ENCODE measurements at places on chromosomes 3 and 15. TPM values are rescaled to one million over a fixed set of nuclear protein-coding genes. Genes with fewer than 3 reads are reported as not detected.

The NOX5 gene
- not detected for total RNA-seq

The CAMK2N2 gene
- total RNA-seq = not detected

The USP50 gene
- not detected for total RNA-seq

GRCh38 chr15:78453447-78453846, 15.4 kb downstream of the IREB2 start:
- H3K36me3 ChIP-seq = peaks cover 12% of the 10 kb centered on the region
- H3K4me3 ChIP-seq = no peak overlapping the region
- peaks cover 68% of the 10 kb centered on the region for H3K4me1 ChIP-seq
- DNase-seq = no peak
- no peak overlapping the region for H3K27ac ChIP-seq
- no peaks in the 10 kb centered on the region for H3K27me3 ChIP-seq

DNA sequence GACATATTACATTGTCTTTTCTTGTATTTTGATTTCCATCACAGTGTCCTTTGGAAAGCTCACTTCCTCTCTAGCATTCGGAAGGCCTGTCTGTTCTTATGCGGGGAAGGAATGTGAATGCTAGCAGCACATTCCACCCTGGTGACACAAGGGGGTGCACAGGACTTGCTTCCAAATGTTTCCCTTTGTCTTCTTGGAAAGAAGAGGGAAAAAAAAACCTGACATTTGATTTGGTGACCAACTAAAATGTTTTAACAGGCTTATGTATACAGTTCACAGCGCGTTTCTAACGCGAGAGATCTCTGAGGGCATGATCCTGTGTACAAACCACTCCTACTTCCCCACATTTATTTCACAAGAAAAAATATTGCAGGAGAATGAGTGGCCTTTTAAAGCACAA, 107.6 kb upstream of the FXR1 start:
- no peaks in the 10 kb centered on the region for H3K4me1 ChIP-seq
- H3K27me3 ChIP-seq = peaks cover 3% of the 10 kb centered on the region
- DNase-seq = no peak
- no peak overlapping the region for H3K27ac ChIP-seq
- no peak overlapping the region for H3K4me3 ChIP-seq

DNA sequence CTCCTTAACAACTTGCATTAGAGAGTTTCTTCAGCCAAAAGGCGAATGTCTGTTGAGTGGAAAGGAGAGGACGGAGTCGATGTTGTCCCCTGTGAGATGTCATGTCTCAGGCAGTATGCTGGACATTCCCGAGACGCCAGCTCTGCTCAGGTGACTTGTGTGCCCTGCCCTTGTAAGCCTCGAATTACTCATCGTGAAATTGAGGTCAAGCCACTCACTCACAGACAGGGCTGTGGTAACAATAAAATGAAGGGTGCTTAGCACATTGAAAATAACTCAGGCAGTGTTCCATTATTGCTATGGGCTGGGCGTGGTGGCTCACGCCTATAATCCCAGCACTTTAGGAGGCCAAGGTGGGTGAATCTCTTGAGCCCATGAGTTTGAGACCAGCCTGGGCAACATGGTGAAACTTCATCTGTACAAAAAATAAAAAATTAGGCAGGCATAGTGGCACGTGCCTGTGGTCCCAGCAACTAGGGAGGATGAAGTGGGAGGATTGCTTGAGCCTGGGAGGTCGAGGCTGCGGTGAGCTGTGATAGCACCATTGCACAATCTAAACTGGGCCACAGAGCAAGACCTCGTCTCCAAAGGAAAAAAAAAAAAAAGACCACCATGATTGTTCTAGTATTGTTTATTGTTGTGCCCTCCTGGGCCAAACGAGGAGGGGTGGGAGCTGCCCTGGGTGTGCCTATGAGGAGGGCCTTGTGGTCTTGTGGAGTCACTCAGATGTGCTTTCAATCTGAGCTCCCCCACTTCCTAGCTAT, 214.4 kb downstream of the THSD4 start:
- H3K4me1 ChIP-seq = no peaks in the 10 kb centered on the region
- H3K36me3 ChIP-seq = no peaks in the 10 kb centered on the region
- H3K27me3 ChIP-seq = no peaks in the 10 kb centered on the region
- H3K4me3 ChIP-seq = no peak overlapping the region

DNA sequence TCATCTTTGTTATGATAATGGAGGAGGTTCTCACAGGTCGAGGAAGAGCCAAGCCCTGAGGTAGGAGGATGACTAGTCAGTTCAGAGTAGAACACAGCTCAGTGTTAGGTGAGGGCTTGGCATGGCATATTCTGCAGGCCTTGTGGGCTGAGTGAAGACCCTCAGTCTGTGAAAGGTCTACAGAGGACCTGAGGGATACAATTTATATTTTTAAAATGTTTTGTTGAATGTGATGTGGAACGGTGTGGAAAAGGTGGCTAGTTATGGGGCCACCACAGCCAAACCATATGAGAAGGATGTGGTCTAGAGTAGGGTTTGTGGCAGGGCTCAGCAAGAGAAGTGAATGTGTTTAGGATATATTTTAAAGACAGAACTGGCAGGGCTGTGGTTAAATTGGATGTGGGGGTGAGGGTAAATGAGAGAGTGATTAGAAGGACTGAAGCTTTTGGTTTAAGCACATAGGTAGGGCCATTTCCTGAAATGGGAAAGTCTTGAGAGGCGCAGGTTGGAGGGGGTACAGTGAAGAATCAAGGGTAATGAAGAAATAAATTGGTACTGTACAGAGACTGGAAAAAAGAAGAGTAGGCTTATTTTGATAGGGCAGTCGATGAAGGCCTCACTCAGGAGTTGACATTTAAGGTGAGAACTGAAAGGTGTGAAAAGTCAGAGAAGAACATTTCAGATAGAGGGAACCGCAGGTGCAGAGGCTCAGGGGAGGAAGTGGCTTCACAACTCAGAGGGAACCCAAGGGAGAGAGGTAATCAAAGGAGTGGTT, 60.5 kb downstream of the SPTSSB start:
- peak overlapping the region; percentile 43 for H3K27ac ChIP-seq
- H3K4me3 ChIP-seq = no peak overlapping the region
- no peaks in the 10 kb centered on the region for H3K36me3 ChIP-seq
- H3K4me1 ChIP-seq = peaks cover 49% of the 10 kb centered on the region
- H3K27me3 ChIP-seq = no peaks in the 10 kb centered on the region

- peaks cover 9% of the 10 kb centered on the region for H3K4me1 ChIP-seq
- H3K27me3 ChIP-seq = no peaks in the 10 kb centered on the region
- DNase-seq = no peak
- no peak overlapping the region for H3K27ac ChIP-seq
- H3K36me3 ChIP-seq = peaks cover 8% of the 10 kb centered on the region
These were observed 158.6 kb downstream of the ADAM10 start for GRCh38 chr15:58590926-58591325.

DNA sequence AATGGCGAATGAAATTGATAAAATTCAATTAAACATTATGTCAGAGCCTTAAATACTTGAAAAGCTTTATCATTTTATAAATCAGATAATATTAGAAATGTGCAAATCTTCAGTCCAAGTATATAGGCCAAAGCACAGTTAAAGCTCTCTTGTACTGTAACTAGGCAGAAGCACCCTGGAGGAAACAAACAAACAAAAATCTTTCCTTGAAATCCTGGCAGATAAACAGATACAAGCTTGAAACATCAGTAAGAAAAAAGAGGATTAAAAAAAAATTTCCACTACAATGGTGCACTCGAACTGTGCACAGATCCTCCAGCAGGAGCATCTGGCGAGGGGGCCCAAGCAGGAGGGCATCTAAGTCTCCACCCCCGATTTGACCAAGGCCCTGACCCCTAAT, 166.6 kb downstream of the PLD1 start:
- no peaks in the 10 kb centered on the region for H3K36me3 ChIP-seq
- H3K4me3 ChIP-seq = no peak overlapping the region
- no peaks in the 10 kb centered on the region for H3K4me1 ChIP-seq
- no peaks in the 10 kb centered on the region for H3K27me3 ChIP-seq
- no peak overlapping the region for H3K27ac ChIP-seq

DNA sequence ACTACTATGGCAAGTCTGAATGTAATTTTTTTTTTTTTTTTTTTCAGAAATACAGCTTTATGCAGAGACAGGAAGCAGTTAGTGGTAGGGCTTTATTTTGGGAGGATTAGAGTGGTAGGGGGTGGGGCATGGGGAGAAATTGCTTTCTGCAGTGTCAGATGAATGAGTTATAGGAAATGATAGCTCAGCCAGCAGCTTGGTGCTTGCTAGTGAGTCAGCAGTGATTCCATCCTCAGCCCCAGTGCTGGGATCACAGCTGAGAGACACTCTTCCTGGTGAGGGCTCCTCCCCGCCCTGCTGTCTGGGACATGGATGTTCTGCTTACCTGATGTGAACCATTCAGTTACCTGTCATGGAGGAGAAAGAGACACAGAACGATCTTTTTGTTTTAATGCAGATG, 39.6 kb downstream of the SEMA6D start:
- no peak for DNase-seq
- no peak overlapping the region for H3K27ac ChIP-seq
- H3K27me3 ChIP-seq = peaks cover 5% of the 10 kb centered on the region
- H3K4me1 ChIP-seq = no peaks in the 10 kb centered on the region

- H3K4me1 ChIP-seq = no peaks in the 10 kb centered on the region
- DNase-seq = no peak
- no peak overlapping the region for H3K4me3 ChIP-seq
- H3K27me3 ChIP-seq = no peaks in the 10 kb centered on the region
These were observed 138.3 kb upstream of the TPM1 start for GRCh38 chr15:62904041-62904910.

- no peak overlapping the region for H3K4me3 ChIP-seq
- peaks cover 3% of the 10 kb centered on the region for H3K27me3 ChIP-seq
- no peak for DNase-seq
- H3K36me3 ChIP-seq = no peaks in the 10 kb centered on the region
- H3K27ac ChIP-seq = no peak overlapping the region
- no peaks in the 10 kb centered on the region for H3K4me1 ChIP-seq
These were observed 233.7 kb downstream of the OCA2 start for GRCh38 chr15:27865323-27865922.

Measured in activated naive CD4-positive, alpha-beta T cell treated with anti-CD3 and anti-CD28 coated beads for 36 hours (primary cell).